Activated T-helper 1 cell treated with anti-CD3 and anti-CD28 coated beads, Interleukin-2, amount 50 U/mL, for 16 hours (primary cell): ENCODE measurements at places on chromosomes 16 and 17.

DNA sequence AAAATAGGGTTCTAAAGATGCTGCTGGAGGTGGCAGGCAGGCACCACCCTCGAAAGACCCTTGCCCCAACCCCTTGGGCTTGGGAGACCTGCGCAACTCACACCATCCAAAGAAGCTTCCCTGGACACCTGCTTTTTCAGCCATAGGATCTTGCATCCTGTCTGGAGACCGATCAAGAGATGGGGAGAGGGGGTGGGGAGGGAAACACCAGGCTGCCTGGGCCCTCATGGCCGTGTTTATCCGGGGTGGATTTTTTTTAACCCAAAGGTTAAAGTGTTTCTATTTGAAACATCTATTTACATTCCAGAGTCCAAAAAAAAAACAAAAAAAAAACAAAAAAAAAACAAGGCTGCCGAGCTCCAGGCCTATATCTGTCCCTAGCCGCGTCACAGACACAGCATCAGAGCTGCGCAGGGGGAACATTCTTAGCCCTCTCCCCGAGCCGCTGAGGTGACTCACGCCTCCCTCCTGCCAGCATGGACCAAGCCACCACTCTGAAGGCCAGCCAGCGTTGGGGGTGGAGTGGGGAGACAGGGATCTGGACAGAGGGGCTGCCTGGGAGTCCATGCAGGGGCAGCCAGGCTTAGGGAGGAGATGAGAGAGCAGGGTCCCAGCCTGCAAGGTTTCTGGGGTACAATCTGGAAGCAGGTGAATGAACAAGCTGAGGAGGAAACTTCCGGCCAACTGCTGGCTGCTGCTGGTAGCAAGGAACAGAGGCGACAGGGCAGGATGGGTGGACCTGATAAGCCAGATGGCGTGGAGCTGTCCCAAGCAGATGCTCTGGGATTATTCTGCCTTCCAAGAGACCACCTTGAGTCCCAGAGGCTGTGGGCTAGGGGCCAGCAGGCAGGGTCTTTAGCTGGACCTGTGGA is 14.8 kb downstream of the HDAC5 start:
- DNase-seq: no peak

DNA sequence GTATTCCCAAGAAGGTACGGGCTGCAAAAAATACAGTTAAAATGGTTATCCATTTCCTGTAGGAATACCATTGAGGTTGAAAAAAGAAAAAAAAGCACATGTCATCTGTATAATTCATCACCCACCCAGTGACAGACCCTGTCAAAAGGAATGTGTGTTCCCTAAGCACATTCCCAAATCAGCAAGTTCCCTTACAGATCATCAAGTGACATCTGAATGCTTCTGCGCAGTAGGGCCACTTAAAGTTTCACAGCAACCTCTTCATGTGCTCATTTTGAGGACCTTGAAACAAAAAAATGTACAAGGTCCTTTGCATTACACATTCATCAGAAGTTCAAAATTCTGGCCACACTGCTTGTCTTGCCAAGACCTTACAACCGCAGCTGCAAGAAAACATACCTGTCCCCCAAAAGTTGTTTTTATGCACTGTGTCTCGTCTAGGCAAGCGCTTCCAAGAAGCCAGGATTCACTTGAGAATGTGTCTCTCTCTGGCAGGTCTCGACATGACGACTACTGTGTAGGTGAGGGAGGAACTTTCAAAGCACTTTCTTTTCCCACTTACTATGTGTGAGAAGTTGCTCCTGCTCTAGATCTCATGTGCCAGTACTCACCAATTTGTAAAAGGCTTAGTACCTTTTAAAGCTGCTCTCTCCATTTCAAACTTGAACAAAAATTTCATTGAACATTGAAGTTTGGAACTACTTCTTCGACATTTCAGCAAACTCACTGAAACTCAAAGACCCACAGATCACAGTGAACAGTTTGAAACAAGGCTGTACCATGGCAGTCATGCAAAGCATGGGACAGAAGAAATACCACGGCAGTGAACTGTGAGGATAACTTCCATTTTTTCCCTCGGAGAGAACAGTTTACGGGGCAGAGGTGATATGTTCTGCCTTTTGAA is 4.3 kb upstream of the POLG2 start:
- no peak for DNase-seq

DNA sequence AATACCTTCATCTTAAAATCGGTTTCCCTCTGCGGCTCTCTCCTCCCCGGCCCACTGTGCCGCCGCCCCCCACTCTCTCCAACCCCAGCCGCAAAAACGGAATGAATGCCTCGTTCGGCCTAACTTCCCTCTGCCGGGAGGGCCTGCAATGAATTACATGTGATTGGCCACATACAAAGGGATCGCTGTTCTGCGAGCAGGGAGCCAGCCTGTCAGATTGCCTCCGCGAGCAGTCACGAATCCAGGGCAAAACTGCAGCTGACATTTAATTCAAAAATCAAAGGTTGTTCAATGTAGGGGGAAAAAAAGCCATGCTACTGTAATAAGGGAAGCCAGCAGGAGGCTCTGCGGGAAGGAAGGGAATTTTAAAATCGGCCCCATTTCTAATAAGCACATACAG is 84.9 kb downstream of the TBC1D16 start:
- DNase-seq: no peak

GRCh38 chr16:67265834-67266233 is 13.5 kb upstream of the PLEKHG4 start:
- no peak for DNase-seq

GRCh38 chr16:21646721-21647561 is 5.5 kb downstream of the IGSF6 start:
- DNase-seq: peak; percentile 51

GRCh38 chr16:48816393-48816792 is 206.4 kb upstream of the N4BP1 start:
- DNase-seq: no peak

GRCh38 chr17:80834893-80835275 is 156.8 kb upstream of the CHMP6 start:
- DNase-seq: no peak

DNA sequence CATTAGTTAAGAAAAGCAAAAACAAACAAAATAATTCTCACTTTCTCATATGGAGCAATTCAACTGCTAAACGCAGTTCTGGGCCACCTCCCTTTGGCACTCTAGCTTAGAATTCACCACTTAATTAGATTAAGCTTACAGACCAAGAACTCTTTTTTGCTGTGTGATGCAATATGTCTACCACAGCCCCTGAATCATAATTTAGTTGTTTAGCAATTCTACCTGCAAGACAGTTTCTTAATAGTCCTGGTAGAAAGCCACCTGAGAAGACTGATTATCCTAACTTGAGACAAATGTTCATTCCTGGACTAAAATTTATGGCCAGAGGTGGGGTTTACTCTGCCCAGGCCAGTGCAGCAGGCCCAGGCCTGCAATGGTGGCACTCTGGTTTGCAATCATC is 205.9 kb downstream of the HS3ST3A1 start:
- DNase-seq: no peak

- DNase-seq: no peak
These were observed 988 bp downstream of the RAP1GAP2 start for GRCh38 chr17:2797226-2797625.

DNA sequence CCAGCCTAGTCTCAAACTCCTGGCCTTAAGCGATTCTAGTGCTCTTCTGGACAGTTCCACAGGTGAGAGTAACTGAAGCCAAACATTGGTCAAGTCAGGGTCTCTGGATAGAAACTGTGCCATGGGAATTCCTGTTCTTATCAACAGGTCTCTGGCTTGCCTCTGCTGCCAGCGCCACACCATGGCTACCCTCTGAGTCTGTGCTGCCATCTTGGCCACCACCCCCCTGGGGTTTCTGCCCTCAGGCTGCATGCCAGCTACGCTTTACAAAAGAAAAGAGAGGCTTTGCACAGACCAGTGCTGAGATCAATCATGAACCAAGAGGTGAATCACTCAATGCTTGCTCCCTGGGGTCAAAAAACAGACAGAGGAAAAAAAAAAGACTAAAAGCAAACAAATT is 24.4 kb upstream of the CREBBP start:
- no peak for DNase-seq
